Foreskin fibroblast (primary cell): ENCODE measurements at places on chromosomes 16 and 17.

- no peak for DNase-seq
Observed at GRCh38 chr17:60164697-60165096, 14.9 kb downstream of the CA4 start.

GRCh38 chr17:7355053-7355452 is at the start of gene TMEM95:
Gene TMEM95, plus strand, starts transcription at chr17:7355156. Its CDS starts 49 bp downstream, at chr17:7355205.
- DNase-seq = peak; percentile 73

GRCh38 chr17:43367737-43368242 is 31.0 kb upstream of the ARL4D start:
- DNase-seq = peak; percentile 89

- DNase-seq = no peak
Observed at GRCh38 chr17:57402681-57403180, 146.4 kb downstream of the MSI2 start.

- peak; percentile 60 for DNase-seq
Observed at GRCh38 chr16:10878644-10879501, 1.9 kb downstream of the CIITA start.

- no peak for DNase-seq
Observed at GRCh38 chr17:81681672-81682071, 1.9 kb downstream of the ARL16 start.

GRCh38 chr17:65542610-65543009 is 18.8 kb downstream of the AXIN2 start:
- DNase-seq = no peak

GRCh38 chr17:27239584-27239983 is 54.3 kb upstream of the WSB1 start:
- no peak for DNase-seq

- DNase-seq = no peak
Observed at GRCh38 chr16:67444259-67445125, 13.6 kb downstream of the HSD11B2 start.

- no peak for DNase-seq
Observed at GRCh38 chr17:10447026-10447931, 22.1 kb downstream of the MYH4 start.

GRCh38 chr16:13306161-13306995 is 405.0 kb downstream of the SHISA9 start:
- peak; percentile 23 for DNase-seq

- peak; percentile 87 for DNase-seq
Observed at GRCh38 chr17:968812-969730, 10.5 kb downstream of the NXN start.

DNA sequence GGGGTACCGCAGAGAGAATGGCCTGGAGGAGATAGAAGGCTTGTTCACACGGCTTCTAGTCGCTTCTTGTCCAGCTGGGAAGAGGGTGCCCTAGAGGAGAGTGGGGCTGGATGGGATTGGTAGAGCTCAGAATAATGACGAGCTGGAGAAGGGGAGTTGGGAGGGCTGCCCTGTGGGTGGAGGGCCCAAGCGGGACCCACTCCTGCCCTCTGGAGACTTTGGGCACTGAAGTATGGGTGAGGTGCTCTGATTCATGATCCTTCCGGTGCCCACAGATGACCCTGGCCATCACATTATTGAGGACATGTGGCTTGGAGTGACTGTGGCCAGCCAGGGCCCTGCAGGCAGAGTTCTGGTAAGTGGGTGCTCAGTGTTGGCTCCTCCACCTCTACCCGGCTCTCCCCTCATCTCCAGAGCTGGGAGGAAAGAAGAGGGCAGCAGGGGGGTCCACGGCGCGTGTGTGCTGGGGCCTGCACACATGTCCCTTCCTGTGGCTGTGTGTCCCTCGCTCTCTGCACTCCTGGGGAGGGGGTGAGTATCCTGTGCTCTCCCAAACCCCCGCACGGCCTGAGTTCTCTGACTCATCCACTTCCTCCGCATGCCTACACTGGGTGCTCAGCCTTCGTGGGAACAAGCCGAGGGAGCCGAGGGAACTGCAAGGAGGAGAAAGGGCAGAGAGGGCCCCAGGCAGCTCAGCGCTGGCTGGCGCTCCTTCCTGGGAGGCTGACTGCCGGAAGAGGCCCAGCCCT is 8.5 kb downstream of the ITGA3 start:
- peak; percentile 98 for DNase-seq

DNA sequence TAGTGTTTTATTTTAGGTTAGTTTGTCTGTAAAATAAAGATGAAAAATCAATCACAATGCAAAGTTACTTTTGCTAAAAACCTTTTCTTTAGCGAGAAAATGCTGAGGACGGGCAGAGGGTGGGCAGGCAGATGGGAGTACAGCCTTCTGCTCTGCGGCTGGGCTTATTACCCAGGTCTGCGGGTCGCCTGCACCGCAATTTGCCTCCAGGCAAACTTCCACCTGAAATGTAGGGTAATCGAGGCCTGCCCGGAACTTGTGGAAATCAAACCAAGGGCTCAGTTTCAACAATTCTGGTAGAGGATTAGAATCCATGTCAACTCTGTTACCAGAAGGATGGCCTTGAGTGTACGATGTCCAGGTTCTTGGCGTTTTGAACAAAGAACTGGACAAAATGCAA is 22.3 kb upstream of the MMD start:
- no peak for DNase-seq

DNA sequence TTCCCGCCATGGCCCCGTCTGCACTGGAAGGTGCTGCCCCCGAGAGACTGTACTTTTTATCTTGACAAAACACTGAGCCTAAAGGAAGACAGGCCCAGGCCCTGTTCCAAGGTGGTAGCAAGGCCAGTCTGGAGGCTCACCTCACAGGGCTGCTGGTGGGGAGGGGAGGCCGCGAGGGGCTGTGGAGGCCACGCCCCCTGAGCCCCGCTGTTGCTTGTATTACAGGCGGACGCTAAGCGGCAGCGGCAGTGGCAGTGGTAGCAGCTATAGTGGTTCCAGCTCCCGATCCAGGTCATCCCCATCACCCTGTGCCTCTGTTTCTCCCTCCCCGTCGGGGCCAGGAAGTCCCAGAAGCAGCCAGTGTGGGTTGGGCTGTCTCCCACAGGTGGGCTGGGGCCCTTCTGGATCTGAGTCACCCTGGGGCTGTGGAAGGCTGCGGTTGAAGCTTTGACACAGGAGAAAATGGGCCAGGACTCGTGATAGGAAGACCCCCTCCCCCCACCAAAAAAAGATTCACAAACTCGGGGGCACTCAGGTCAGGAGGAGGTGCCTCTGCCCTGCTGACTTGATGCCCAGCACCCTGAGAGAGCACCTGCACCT is 13.3 kb upstream of the IL17C start:
- DNase-seq = no peak

DNA sequence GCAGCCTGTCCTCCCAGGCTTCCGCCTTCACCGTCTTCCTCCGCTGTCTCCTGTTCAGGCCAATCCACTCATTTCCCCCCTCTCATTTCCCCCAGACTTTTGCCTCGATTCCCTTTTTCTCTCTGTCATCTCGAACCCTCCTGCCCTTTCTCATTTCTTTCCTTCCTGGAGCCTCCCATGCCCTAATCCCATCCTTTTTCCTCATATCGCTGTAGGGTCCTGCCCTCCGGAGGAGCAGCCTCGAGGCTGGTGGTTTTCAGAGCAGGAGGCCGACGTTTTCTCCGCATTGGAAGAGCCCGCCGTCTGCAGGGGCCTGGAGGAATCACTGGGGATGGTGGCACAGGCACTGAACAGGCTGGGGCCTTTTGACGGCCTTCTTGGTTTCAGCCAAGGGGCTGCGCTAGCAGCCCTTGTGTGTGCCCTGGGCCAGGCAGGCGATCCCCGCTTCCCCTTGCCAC is 597 bp downstream of the OVCA2 start:
- DNase-seq = no peak
